ENCODE measurements at places on chromosomes 4 and X.
A peak's percentile ranks its signal among the peaks of the same experiment; 100 is the strongest.

GRCh38 chrX:103831342-103831802 is 685 bp downstream of the RAB9B start:
- DNase-seq: no peak

- DNase-seq: no peak
Observed at GRCh38 chrX:107153005-107153404, 34.4 kb upstream of the RBM41 start.

DNA sequence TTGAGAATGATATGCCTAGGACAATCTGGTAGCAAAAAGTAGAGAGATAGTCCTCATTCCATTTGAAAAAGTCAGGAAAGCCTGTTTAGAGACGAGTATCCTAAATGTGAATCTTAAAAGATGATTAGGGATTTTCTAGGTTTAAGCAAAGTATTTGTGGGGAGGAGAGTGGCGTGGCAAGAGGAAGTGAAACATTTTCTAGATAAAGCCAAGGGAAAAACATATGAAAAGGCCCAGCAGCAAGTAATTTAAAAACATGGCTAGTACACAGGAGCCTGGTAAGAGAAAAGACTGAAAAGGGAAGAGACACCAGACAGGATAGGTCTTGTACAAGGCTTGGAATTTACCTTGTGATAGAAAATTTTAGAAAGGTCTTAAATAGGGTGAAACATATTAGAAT is 45.9 kb downstream of the CORIN start:
- DNase-seq: no peak

DNA sequence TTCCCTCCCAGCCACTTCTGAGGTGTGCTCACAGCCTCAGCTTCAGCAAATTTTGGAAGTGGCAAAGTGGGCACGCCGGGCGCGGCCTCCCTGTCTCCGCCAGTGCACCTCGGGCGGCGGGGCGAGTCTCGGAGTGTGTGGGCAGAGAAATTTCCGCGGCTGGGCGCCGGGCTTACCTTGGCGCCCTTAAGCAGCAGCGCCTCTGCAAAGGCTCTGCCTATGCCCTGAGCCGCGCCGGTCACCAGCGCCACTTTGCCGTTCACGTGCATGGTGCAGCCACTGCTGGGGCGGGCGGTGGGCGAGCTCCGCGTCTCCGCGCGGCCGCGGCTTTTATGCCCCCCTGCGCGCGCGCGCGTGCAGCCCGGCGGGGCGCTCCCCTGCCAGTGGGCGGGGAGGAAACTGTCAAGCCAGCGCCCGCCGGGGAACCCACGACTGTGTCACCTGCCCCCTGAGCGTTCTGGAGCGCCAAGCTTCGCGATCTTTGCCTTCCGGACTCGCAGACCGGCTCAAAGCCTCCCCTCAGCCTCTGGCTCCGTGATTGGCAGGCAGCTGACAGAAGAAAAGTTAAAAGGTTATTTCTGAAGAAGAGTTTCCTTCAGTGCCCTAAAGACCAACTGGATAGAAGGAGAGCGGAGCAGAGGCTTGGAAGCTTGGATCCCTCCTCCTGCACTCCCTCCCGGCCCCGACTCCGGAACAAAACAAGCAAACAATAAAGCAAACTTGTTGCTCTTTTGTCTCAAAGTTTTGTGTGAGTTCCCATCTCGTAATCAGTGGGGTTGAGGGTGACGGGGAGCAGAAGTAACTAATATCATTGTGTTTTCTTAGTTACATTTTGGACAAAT is at the start of gene HPGD:
HPGD (minus strand) TSS at position 306 of the 842 bp plus-strand sequence; CDS start at position 269, 37 bp downstream.
- peak; percentile 91 for DNase-seq

DNA sequence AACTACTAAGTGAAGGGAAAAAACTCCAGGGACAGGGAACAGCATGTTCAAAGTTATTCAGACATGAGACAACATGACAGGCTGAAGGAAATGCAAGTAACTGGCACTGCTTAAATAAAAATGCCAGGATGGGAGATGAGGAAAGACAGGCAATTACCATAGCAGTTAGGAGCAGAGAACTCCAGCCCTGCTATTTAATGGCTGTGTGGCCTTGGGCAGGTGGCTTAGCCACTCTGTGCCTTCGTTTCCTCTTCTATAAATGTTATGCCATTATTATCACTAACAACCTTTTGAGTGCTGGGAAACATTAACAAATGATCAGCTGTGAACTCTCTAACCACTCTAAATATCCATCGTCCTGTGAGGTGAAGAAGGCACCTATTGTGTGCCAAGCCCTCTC is 32.7 kb downstream of the PROM1 start:
- DNase-seq: no peak

GRCh38 chr4:170214731-170215130 is 125.0 kb upstream of the AADAT start:
- DNase-seq: no peak

DNA sequence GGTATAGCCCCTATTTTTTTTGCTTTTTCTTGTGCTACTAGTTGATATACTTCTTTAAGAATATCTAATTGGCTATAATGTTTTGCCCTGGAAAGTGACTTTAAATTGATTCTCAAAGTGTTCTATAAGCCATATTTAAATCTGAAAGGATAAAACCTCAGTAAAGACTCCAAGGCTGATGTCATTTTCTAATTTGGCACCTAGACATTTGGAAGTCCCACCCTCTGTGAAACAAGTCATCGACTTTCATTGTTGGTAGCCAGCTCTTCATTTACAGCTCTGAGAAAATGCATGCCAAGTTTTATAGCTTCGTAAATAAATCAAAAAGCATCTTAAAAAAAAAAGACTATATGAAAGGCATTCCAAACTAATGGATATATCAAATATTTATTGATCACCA is 18.0 kb upstream of the STAG2 start:
- no peak for DNase-seq

- DNase-seq: no peak
Observed at GRCh38 chr4:107647591-107647990, 72.4 kb downstream of the PAPSS1 start.

GRCh38 chr4:100017637-100018310 is 67.7 kb upstream of the H2AZ1 start:
- no peak for DNase-seq

GRCh38 chr4:7648544-7649395 is 214.0 kb upstream of the PSAPL1 start:
- no peak for DNase-seq

DNA sequence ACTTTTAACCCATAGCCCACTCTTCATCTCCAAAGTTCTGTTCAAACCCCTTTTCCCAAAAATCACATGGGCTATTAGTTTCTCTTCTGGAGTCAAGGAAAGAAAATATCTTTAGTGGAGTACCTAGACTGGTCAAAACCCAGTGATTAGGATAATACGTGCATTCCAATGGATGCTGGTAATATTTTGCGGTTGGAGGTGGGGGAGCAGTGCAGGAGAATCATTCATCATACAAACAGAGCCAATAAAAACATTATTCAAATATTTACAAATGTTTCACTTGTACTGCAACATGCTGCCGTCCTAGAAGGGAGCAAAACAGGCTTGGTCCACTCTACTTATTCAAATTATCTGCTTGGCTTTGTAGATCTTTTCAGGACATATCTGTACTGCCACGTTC is 57.2 kb upstream of the RAB9B start:
- no peak for DNase-seq

- DNase-seq: no peak
Observed at GRCh38 chr4:116272336-116272735, 813.0 kb downstream of the TRAM1L1 start.

DNA sequence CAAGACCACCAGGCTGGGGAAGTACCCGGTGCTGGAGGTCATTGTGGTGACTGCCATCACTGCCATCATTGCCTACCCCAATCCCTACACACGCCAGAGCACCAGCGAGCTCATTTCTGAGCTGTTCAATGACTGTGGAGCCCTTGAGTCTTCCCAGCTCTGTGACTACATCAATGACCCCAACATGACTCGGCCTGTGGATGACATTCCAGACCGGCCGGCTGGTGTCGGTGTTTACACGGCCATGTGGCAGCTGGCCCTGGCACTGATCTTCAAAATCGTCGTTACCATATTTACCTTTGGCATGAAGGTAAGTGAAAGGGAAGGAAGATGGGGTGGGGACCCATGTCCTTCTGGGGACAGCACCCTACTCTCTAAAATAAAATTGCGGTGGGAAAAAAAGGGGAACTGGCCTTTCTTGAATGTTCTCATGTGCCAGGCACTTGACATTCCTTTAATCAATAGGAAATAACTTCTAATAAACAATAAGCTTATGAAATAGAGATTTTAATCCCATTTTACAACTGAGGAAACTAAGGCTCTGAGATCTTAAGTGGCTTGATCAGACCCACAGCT is 51.6 kb downstream of the CLCN4 start:
- no peak for DNase-seq

DNA sequence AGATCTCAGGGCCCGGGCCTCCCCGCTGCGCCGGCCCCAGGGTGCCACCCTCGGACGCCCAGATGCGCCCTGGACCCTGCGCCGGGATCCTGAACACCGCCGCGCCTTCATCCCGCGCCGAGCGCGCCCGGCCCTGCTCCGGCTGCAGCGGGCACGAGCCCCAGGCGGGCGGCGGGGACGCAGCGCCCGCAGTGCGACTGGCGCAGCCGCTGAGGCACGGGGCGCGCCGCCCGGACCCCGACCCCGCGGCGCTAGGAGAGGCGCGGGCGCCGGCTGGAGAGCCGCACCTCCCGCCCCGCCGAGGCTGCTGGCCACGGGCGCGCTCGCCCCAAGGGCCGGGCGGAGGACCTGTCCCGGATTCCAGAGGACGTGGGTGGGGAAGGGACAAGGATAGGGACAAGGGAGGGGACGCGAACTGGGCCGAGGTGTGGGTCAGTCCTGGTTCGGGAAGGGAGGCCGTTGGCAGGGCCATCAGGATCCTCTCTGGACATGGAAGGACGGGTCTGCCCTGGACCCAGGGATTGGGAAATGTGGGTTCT is 1.1 kb downstream of the ZFYVE28 start:
- no peak for DNase-seq

GRCh38 chr4:17854036-17854435 is 43.3 kb downstream of the NCAPG start:
- no peak for DNase-seq

GRCh38 chrX:35351795-35352483 is 409.3 kb downstream of the FAM47B start:
- no peak for DNase-seq

GRCh38 chrX:130111220-130112154 is 1.2 kb upstream of the ELF4 start:
- DNase-seq: no peak

DNA sequence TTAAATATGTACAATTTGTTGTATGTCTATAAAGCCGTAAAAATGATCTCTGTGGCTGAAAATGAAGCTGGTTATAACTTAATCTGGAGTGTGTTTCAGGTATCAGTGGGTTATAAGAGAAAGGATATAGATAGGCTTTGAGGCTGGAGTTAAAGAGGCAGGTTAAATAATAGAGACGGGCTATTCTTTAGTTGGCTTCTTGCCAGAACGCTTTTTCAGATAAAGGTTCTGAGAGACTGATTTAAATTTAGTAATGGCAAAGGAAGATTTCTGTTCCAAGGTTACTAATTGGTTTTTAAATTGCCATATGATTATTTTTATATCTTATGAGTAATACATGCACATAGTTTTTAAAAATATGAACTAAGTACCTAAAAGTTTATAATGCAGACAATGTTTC is 117.4 kb downstream of the AWAT2 start:
- DNase-seq: no peak

GRCh38 chr4:38654273-38654672 is 9.7 kb upstream of the KLF3 start:
- DNase-seq: no peak

DNA sequence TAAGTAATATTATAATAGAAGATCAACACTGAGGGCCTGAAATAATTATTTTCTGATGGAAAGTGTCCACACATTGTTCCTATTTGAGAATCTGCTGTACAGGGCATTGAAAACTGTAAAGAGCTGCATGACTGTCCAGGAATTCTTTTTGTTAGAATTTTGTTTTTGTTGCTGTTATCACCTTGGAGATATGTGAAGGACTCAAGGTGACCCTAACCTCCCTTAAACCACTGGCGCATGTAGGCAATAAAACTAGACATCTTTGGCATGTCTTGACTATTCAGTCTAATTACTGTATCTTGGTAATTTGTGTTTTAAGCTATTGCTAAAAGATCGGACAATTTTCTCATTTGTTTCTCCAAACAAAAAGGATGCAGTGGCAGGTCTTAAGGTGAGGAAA is 55.5 kb upstream of the SMIM10 start:
- no peak for DNase-seq

DNA sequence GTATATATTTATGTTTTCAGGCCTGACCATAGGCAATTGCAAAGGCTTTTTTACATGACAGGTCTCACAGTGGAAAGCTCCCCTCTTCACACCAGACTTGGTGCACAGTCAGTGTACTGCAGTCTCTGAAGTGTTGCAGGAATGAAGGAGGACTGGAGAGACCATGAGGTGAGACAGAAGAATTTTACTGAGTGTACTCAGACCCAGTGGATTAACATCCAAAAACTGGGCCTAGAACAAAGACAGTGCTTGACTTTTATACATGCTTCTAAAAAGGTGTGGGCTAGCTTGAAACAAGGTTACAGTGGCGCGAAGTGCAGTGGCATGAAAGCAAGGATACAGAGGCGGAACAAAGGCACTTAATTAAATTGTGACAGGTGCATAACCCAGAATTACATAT is 822.9 kb downstream of the RAPGEF2 start:
- DNase-seq: no peak

- no peak for DNase-seq
Observed at GRCh38 chr4:188812644-188813043, 673.4 kb downstream of the TRIML1 start.

DNA sequence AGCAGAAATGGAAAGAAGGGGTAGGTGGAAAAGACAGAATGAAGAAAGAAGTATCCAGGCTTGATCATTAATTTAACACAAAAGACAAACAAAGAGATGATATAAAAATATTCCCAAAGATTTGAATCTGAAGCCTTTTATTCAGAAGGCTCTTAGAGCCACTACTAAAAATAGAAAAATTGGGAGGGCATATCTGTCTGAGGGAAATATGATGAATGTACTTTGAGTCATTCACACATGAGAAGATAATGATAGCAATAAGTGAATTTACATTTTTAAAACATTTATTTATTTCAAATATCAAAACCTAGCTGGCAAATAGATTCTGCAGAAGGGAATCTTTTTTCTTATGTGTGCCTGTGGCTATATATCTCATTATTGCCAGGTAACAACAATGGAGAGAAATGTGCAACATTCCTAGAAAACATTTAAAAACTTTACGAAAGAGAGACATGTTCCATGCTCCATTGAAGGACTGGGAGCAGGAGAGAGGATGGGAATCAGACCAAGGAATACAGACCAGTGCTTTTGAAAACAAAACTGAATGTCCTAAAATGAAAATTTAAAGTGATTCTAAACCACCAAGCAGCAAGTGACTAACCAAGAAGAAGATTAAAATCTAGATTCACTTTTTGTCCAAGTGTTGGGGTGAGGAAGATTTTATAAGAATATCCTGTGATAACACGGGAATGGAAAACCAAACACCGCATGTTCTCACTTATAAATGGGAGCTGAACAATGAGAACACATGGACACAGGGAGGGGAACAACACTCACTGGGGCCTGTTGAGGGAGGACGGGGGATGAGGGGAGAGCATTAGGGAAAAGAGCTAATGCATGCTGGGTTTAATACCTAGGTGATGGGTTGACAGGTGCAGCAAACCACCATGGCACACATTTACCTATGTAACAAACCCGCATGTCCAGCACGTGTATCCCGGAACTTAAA is 41.2 kb downstream of the ANXA5 start:
- DNase-seq: no peak

Measured in mesenteric fat pad (tissue), 1 donor.